ENCODE measurements at places on chromosomes 2 and 18.

DNA sequence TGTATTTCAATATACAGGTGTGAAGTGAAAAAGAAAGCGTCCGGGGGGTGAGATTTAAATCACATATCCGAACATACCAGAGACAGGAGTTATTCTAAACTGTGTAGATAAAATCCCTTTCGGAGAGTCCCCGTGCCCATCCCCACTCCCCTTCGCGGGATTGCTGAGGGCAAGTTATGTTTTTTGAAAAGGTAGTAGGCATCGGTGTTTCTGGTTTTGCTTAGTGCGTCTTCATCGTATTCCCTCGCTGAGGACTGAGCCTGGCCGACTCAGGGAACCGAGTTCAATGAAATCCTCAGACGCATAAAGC, 583.4 kb downstream of the ZEB2 start:
- no peak for DNase-seq

DNA sequence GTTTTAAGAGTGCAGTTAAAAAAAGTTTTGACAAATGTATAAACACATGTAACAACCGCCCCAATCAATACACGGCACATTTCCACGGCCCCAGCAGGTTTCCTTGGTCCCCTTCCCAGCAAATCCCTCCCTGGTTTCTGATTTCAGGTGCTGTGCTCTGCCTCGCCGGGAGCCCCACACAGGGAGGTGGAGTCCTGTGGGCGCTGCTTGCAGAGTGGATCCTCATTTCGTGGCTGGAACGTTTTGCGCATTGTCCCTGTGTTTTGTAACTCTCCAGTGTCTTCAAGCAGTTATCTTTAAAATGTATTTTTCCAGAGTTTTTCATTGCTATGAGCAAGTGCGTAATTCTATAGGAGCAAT, 124.8 kb downstream of the GALR1 start:
- DNase-seq, result no peak

- DNase-seq, result peak; percentile 80
Measured at GRCh38 chr2:10042301-10043161, 819 bp upstream of the KLF11 start.

- DNase-seq, result no peak
Measured at GRCh38 chr18:6057604-6058003, 162.3 kb upstream of the TMEM200C start.

DNA sequence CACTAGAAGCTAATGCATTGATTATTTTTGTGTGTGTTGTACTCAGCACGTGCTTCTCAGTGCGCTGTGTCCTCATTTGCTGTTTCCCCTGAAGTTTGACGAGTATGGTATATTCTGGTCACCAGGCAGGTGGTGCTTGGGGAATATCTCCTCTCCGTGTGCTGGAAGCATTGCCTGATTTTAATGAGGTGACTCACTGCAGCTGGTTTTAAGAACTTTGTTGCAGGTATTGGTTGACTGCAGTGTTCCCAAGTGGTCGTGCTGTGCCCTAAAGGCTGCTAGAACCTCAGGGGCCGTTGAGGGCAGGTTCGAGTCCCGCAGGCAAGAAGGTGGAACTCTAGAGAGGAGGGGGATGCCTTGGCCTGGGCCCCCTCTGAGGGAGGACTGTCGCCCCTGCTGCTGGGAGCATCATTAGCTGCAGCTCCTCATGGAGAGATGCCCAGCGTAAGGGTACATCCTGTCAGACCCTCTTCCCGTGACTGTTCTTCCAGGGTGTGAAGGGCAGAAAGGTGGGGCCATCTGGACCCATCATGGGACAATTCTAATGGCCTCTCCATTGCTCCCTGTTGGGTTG, 82.6 kb downstream of the AGAP1 start:
- no peak for DNase-seq

DNA sequence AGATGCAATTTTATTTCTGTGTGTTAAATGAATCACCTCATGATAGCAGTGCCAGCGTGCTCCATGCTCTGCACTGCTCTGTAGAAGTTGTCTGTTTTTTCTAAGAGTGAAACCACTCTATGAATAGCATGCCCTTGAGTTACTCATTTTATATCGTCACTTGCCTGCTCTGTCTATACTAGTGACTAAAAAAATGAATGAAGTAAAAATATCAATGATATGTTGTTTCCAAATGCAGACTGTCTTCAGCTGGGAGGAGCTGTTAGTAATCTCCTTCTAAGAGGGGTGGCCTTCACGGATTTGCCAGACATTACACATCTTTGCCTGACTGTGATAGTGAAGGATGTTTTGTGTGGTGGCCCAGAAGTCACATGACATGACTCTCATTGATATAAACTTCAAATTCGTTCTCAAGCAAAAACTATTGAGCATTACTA, 852.1 kb downstream of the CNTNAP5 start:
- no peak for DNase-seq

- peak; percentile 85 for DNase-seq
Measured at GRCh38 chr2:138421315-138421970, 80.1 kb upstream of the SPOPL start.

DNA sequence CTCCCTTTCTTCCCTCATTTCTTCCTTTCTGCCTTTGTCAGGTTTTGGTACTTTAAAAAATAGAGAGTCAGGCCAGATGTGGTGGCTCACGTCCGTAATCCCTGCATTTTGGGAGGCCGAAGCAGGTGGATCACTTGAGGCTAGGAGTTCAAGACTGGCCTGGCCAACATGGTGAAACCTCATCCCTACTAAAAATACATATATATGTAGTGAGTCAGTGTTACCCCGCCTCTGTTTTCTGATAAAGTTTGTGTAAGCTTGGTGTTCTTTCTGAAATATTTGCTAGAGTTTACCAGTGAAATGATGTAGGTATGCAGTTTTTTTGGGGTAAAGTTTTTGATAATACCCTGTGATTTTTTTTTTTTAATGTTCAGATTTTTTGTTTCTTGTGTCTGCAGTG, 58.8 kb downstream of the DGKD start:
- no peak for DNase-seq

DNA sequence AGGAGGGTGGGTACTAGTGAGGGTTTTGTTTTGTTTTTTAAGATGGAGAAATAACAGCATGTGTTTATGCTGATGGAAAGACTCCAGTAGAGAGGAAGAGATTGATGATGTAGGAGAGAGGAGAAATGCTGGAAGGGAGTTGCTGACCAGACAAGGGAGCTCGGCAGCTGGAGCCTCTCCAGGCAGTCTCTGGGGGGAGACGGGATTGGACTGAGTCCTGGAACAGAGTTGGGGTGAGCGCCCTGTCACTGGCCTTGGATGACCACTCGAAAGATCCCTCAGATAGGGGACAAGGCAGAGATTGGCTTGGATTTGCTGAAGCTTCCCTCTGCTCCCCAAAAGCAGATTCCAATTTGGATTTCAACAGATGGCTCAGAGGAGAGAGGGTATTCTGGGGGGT, 197.7 kb downstream of the NAPG start:
- DNase-seq, result no peak

DNA sequence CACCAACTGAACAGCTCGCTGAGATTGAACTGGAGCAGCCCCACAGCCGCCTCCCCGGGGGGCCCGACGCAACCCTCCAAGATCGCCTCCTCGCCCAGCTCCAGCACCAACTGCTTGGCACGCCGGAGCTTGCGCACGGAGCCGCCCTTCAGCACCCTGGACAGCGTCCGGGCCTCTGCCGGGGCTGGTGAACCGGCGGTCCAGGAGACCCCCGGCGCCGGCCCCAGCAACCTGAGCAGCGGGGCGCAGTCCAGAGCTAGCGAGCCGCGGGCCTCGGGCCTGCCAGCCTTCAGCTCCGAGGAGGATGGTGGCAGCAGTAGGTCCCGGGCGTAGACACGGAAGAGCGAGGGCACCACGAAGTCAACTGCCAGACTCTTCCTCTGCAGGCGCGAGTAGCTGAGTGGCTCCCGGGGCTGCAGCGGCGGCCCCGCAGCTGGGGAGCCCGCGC, 1.2 kb downstream of the ALK start:
- DNase-seq, result no peak

GRCh38 chr2:185785156-185785555, 46.6 kb downstream of the FSIP2 start:
- DNase-seq, result no peak

DNA sequence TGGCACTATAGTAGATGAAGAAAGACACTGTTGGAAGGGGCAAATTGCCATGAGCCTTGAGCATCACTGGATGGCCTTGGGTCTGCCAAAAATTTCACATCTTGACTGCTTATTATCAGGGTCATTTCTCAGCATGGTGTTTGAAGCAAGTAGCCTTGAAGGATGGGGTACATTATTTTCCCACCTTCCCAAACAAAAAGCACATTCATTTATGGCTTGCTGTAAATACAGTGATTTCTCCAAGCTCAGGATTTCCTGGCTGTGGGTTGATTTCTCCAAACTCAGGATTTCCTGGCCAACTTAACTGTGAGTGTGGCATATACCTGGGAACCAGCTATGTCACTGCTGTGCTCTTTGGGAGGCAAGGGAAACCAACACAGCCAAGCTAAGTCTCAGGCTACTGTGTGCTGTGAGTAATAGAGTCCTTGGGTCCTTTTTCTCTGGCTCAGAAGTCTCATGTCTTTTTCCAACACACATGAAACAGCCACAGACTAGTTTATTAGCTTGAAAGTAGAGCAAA, 116.6 kb downstream of the SPHKAP start:
- no peak for DNase-seq

- no peak for DNase-seq
Measured at GRCh38 chr2:182248362-182248761, 178.5 kb downstream of the PDE1A start.

GRCh38 chr2:36165132-36165531, 190.4 kb upstream of the CRIM1 start:
- DNase-seq, result peak; percentile 18

- DNase-seq, result peak; percentile 7
Measured at GRCh38 chr2:156405586-156405985, 30.6 kb upstream of the GPD2 start.

- no peak for DNase-seq
Measured at GRCh38 chr2:240964704-240965295, 33.6 kb upstream of the SNED1 start.

- no peak for DNase-seq
Measured at GRCh38 chr2:169768262-169768995, 30.2 kb upstream of the SSB start.

GRCh38 chr18:41482501-41482900, 472.5 kb upstream of the PIK3C3 start:
- DNase-seq, result no peak

DNA sequence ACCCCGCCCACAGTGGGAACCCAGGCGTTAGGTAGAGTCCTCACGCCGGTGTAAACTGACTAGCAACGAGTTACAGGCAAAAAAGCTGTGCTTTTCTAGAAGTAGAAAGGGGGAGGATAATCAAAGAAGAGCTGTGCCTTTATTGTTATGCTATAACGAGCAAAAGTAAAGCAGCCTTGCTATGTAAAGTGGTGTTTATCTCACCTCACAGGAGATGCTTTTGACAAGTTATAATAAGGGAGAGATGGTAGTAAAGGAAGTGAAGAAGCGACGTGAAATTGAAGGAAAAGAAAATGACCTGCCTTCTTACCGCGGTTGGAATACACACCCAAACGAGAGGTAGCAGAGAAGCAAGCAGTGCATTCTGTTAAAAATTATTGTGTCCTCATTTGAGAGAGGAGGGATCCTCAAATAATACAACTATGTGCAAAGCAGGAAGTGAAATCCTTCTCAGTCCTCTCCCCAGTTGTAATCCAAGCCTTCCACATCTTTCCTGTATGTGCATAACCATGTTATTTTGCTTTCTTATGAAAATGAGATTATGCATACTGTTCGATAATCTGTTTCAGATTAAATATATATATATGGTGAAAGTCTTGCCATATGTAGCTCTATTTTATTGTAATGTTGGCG, 962 bp downstream of the TANK start:
- DNase-seq, result peak; percentile 14

GRCh38 chr2:191693778-191694177, 15.8 kb downstream of the NABP1 start:
- DNase-seq, result no peak

DNA sequence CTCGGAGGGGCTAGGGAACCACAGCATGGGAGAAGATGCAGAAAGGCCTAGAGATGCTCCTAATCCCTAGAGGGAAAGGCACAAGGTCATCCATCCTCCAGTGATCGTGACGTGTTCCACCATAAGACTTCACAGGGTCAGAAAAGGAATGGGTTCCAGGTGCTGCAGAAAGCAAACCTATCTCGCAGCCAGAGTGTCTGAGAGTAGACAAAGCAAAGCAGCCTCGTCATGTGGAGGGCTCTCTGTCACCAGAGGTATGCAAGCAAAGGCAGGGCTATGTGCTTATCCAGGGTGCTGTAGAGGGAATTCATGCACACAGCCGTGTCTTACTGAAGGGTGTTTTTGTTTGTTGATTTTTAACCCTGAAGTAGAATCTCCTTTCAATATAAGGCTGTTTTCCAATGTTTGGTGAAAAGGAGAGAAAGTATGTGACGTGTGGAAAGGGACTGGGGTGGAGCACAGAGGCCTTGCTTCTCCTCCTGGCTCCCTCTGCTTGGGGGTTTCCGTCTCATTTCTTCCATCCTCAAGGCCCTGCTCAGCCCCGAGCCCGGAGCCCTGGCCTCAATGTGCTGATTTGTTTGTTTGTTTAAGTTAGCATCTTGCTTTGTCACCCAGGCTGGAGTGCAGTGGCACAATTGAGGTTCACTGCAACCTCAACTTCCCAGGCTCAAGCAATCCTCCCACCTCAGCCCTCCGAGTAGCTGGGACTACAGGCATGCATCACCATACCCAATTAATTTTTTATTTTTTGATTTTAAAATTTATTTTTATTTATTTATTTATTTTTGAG, 3.0 kb downstream of the GPR55 start:
- DNase-seq, result no peak

- no peak for DNase-seq
Measured at GRCh38 chr18:46321955-46322354, 217.8 kb downstream of the HAUS1 start.
